ENCODE measurements at places on chromosomes 1 and 21.

- DNase-seq = no peak
Observed at GRCh38 chr1:247054992-247055415, 23.6 kb downstream of the ZNF670 start.

DNA sequence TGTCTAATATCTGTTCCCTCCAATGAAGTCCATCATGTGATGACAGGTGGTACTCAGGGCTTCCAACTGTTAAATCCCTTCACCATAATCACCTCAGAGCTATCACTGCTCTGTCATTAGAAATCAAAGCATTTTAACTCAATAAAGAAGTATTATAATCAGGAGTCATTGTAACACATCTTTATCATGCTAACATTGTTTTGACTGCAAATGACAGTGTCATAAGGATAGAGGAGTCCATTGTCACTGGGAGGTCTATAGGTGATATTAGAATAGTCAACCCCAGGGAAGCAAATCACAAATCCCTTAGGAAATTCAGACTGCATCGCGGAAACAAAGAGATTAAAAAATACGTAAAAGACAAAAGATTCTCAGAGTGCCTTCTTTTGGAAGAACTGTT is 30.8 kb downstream of the LRRC53 start:
- no peak for DNase-seq

- DNase-seq = no peak
Observed at GRCh38 chr1:231485029-231485784, 43.3 kb upstream of the TSNAX start.

- no peak for DNase-seq
Observed at GRCh38 chr1:229940684-229941083, 126.4 kb upstream of the GALNT2 start.

- peak; percentile 86 for DNase-seq
Observed at GRCh38 chr1:6460301-6461050, 5.5 kb downstream of the TNFRSF25 start.

DNA sequence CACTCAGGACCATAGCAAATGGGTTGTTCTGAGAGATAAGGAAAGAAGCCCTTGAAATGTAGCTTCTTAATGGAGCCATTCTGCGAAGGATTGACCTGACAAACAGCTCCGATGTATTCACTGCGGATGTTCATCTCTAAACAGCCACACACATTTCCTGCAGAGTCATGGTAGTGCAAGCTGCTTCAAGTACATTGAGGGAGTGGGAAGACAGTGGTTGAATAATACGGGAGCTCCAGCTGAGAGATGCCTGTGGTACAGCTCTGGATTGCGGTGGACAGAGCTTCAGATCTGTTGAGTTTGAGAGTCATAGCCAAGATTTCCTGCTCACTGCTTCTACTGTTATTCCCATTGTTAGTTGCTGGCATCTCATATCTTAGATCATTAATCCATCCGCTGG is 86.6 kb downstream of the ZBTB18 start:
- DNase-seq = no peak

DNA sequence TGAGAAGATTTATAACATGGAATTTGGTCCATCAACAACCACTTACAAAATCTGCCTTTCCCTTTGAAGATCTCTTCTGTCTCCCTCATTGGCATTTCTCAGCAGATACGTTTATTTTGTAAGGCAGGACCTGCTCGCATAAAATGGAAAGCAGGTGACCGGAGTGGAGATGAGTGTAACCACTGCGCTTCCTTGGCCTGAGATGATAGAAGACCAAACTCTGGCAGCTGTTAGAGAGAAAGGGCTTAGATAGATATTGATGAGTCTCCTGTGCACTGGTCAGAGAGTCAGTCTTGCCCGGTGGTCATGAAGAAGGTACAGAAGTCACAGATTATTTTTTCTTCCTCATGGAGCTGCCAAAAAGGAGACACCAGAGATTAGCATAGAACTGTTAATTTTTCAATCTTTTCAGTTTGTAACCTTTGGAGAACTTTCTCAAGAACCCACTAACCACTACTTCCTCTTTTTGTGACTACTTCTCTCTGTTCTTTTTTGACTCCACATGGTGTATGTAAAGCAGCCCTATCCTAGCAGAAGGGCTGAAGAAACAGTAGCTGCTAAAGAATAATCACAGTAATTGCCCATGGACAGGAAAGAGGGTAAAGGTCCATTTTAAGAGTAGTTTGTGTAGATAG is 47.6 kb downstream of the FCRL3 start:
- no peak for DNase-seq

- no peak for DNase-seq
Observed at GRCh38 chr1:238960071-238960470, 426.3 kb upstream of the CHRM3 start.

DNA sequence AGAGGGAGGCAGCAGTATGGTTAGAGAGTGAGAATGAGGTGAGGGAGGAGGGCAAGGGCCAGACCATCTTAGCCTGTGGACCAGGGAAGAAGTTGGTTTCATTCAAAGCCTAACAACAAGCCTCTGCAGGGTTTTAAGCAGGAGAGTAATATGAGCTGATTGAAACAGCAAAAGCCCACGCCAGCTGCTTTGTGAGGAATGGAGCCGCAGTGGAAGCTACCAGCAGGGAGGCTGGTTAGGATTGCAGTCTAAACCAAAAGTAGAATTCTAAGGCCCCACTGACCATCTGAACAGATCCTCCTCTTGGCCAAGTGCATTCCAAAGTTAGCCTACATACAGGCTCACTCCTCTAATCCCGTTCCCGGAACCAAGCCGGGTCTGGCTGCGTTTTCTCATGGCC is 44.8 kb downstream of the OLFML3 start:
- no peak for DNase-seq
